ENCODE measurements at places on chromosomes 3 and 15.

DNA sequence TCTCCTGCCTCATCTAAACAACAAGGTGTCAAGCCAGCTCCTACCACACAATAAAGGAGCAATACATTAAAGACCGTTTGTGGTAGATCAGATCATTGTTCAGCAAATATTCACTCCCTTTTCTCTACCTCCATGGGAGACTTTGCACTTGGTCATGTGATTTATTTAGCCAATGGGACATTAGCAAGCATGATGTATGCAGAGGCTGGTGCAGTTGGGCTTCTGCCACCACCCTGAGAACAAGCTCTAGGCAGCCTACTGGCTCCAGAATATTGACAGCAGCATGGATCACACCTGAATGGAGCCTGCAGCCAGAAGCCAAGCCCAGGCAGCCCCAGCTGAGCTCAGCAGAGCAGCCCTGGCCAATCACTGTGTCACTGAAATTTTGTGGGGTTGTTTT lies 99.4 kb upstream of the UBE2E2 start:
- no peak for DNase-seq

- DNase-seq = peak; percentile 13
Measured at GRCh38 chr3:42729404-42730145, 27.0 kb upstream of the HHATL start.

- DNase-seq = no peak
Measured at GRCh38 chr3:140128631-140129030, 193.6 kb downstream of the CLSTN2 start.

DNA sequence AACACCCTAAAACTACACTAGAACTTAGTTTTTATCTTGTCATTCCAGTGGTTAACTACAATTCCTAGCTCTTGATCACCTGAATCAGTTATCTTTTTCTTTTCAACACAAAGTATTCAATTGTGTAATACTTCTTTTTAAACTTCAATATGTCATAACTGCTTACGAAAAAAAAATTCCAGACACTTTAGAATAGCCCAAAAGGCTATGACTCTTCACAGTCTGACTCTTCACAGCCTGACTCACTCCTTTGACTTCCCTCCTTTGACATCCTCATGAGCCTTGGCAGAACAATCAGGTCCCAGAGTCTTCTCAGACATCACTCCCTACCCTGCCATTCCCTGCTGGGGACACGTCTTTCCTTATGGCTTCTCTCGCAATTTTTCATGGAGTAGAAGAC lies 727.1 kb downstream of the ROBO1 start:
- no peak for DNase-seq

DNA sequence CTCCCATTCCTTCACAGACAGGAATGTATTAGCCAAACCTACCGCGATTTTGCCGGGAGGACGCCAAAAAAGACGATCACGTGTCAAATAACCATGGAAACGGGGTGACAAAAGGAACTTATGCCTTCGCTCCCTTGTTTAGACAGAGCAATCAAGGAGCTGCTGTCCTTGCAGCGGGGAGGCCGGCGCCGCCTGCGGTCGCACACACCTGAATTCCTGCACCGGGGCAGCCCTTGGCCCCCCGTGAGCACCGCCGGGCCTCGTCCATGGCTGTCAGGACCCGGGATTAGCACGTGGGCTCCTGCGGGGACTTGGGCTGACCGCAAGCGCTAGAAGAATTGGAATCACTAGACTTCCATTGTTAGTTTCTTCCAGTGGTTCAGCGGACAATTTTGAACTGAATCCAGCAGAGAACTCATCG lies 193.1 kb downstream of the SHQ1 start:
- DNase-seq = no peak

DNA sequence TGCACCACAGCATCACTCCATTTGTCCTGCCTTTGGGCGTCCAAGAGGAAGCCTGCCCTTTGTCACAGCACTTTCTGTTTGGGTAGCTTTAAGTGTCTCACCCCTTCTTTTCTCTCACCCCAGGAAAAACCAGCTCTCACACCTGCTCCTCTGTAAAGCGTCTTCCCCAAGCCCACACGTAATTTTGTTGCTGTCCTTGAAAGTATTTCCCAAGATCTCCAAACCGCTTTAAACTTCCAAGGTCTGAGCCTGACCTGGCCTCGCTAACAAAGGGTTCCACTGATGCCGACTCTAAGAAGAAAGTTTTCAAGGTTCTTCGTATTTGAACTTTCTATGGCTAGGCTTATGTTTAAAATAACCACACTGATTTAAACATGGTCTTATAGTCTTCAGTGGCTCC lies 5.3 kb downstream of the ABHD2 start:
- DNase-seq = no peak

DNA sequence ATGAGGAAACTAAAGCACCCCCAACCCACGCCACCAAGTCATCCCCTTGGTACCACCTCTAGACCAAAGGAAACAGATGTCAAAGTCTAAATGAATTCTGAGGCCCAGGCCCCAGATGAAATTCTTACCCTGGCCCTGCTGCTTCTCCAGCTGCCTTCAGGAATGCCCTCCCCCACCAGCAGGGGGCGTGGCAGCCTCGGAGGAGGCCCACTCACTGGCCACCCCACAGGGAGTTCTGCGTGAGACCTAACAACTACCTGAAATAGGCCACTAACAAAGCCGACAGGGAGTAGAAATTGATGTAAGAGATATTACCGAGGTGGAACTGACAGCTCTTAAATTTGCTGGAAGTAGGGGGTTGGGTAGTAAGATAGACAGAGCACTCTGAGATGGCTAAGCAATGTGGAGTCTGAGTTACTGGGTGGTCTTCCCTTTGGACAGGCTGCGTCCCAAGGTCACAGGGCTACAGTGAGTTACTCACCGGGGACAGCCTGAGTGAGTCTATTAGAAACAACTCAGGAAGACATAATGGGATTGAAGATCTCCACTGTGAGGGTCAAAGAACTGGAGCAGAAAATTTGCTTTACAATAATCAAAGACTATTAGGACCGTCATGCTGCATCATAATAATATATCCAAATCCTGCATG lies 240.7 kb downstream of the SHOX2 start:
- no peak for DNase-seq

DNA sequence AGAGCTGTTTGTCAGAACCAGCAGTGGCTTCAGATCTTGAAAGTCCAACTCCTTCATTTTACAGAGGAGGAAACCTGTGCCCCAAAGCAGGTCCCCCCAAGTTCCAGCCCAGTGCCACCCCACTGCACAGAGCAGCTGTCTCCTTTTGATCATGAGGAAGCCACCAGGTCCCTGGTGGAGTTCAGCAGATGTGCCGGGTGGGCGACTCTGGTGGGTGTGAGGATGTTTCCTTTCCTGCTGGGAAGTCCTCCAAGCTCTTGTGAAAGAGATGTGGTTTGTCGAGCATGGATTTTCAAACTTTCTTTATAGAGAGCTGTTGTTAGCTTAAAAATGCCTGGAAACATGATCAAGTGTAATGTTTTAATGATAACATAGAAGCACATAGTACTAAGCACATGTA lies 52.0 kb downstream of the SMAD3 start:
- DNase-seq = no peak

DNA sequence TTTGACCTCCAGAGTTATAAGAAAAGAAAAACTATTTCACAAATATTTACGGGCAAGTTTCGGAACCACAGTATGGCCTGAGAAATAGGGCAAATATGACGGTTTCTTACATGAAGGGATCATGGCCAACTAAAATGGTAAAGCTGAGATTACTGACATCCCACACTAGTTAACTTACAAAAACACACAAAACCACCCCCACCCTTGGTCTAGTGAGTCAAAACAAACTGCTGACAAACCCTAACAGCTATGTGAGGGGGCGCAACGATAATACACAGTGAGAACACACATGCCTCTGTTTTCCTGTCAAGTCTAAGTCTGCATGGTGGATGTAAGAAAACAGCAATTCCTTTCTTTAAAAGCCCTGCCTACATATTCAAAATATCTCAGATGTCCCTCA lies 32.3 kb downstream of the CBLB start:
- no peak for DNase-seq

DNA sequence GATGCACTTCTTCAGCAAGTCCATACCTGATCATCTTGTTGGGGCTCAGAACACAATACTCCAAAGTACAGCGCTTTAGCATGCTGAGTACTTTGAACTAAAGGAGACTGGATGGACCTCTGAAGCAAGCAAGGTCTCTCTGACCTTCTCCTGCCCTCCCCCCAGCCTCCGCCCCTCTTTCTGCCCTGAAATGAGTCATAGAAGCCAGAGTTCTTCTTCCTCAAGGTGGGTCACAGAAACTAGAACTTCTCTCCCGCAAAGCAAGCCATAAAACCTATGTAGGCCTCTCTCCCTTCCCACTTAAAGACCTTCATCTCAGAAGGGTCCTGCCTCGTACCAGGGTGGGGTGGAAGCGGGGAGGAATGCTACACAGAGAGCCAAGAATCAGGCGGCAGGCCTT lies 230.5 kb upstream of the PROK2 start:
- no peak for DNase-seq

- DNase-seq = no peak
Measured at GRCh38 chr3:106130384-106131198, 261.8 kb upstream of the CBLB start.

GRCh38 chr3:43629257-43629656 lies 7.4 kb upstream of the ANO10 start:
- no peak for DNase-seq

GRCh38 chr15:83200589-83200988 lies 7.0 kb downstream of the HDGFL3 start:
- DNase-seq = no peak

- DNase-seq = no peak
Measured at GRCh38 chr15:65773386-65774111, 18.5 kb downstream of the DENND4A start.

DNA sequence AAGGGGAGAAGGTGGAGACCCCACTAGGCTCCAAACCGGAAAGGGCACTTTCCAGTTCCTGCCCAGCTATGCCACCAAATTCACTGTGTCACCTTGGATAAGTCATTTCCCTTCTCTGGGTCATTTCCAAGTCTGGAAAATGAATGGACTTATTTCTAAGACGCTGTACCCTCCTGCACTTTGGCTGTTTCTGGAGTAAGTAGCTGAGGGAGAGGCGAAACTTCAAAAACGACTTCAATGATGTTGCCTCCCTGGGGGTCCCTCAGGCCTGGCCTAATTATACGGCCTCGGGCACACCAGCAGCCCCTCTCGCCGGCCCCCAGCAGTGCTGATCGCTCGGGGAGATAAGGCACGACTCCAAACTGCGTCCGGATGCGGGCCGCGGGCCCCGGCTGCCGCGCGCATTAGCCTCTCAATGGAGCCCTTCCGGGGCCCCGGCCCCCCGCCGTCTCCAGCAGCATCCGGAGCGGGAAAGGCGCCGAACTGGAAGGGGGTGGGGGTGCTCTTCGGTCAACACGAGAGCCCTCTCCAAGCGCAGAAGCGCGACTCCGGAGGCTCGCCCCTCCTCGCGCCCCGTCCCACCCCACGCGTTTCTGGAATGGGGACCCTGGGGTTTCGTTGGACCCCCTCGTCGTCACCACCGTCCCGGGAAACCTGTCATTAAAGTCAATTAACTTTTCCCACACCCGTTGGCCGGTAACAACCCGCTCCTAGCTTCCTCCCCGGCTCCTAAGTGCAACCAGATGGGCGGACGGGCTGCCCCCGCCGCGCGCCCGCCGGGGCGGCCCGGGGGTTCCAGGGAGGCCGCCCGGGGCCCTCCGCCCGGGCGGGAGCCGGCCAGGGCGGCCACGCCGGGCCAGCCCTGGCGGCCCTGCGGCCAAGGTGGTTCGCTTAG lies 4.8 kb downstream of the HES1 start:
- DNase-seq = peak; percentile 85

DNA sequence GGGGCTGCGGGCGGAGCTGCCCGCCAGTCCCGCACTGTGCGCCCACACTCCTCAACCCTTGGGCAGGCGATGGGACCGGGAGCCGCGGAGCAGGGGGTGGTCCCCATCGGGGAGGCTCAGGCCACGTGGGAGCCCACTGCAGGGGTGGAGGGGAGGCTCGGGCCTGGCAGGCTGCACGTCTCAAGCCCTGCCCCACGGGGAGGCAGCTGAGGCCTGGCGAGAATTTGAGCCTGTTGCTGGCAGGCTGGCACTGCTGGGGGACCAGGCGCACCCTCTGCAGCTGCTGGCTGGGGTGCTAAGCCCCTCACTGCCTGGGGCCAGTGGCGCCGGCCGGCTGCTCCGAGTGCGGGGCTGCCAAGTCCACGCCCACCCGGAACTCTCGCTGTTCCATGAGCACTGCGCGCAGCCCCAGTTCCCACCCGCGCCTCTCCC lies 34.3 kb downstream of the NKIRAS1 start:
- DNase-seq = no peak

GRCh38 chr3:171558188-171558696 lies 98.0 kb upstream of the TNIK start:
- no peak for DNase-seq

- no peak for DNase-seq
Measured at GRCh38 chr15:56128081-56128480, 115.6 kb downstream of the RFX7 start.

DNA sequence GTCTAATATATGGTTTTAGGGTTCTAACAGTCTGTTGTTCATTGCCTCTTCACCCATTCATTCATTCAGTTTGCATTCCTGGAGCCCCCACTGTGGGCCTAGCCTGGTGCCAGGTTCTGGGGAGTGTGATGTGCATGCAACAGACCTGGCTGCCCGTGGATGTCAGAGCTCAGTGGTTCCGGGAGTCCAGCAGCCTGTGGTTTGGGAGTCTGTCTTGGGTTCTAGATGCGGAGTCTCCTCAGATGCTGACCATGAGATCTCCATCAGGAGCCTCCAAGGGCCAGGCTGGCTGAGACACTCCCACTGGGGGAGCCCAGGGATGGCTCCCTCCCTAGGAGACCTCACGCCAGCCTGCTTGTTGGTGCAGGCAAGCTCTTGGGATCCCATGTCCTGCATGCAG lies 92.1 kb upstream of the SEC13 start:
- no peak for DNase-seq

DNA sequence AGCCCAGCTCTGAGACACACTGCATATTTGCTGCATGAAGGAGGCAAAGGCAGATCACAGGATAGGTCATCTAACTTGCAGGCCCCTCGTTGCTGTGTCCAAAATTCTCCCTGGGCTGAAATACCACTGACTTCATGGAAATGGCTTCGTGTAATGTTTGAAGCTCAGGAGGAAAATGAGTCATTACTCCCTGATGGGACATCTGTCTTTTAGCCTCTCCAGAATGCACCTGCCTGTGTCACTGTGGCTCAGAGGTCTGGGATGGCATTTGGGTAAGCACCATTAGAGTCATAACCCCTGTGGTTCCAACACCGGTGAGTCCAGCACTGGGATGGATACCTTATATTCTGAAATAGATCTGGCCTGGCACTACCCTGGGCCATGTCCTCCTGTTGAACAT lies 51.5 kb downstream of the IL12A start:
- no peak for DNase-seq

- DNase-seq = peak; percentile 72
Measured at GRCh38 chr3:58333206-58334012, 717 bp downstream of the PXK start.
